Muscle of back (tissue), 13 donors: ENCODE measurements at places on chromosomes 3 and 15.

DNA sequence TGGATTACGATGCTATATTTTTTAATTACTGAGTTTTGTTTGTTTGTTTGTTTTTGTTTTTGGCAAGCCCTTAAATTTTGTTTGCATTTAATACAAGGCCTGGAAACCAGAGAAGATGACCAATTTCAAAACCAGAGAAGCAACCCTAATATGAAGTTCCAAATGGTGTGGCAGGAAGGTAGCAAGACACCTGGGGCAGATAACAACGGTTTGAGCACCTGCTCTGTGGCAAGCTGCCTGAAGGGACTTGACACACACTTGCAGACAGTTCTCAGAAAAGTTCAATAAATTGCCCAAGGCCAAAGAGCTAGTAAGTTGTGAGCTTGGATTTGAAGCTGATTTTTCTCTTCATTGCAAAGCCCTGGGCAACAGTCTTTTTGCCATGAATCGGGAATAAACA, 151.2 kb upstream of the UBE2E1 start:
- no peak for DNase-seq

DNA sequence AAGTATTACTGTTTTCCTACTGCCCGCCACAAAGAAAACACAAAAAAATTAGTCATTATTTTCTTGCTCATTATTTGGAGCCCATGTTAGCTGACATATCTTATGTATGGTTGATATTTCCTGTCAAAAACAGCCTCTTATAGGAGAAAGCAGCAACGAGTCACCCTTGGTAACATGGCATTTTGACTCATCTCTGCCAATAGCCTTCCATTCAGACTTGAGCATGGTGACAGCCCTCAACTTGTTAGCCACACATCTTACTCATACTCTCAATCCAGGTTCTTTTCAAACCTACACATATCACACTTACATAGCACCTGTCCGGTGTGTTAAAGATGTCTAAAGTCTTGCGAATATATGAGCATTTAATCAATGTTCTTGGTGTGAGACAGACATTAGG, 109.4 kb upstream of the SAMMSON start:
- DNase-seq, result no peak

GRCh38 chr15:52584414-52584813, 15.6 kb upstream of the ARPP19 start:
- no peak for DNase-seq

- DNase-seq, result no peak
Observed at GRCh38 chr3:150330872-150331271, 77.2 kb upstream of the TSC22D2 start.

DNA sequence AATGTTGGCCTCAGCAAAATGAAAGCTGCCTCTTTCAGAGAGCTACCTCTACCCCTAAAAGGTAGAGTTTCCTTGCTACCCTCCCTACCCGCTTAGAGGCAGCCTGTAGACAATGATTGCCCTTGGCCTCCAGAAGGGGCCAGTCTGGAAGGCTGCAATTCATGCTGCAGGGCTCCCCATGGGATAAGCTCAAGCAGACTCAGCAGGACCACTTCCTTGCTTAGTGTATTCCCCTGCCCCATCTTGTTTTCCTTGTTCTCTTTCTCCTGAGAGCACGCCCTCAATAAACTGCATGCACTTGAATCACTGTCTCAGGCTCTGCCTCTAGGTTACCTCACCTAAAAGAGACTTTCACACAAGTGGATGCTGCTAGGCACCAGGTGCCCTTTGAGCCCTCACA, 134.0 kb upstream of the CTNNB1 start:
- no peak for DNase-seq

GRCh38 chr3:157754451-157754850, 251.2 kb upstream of the VEPH1 start:
- no peak for DNase-seq

DNA sequence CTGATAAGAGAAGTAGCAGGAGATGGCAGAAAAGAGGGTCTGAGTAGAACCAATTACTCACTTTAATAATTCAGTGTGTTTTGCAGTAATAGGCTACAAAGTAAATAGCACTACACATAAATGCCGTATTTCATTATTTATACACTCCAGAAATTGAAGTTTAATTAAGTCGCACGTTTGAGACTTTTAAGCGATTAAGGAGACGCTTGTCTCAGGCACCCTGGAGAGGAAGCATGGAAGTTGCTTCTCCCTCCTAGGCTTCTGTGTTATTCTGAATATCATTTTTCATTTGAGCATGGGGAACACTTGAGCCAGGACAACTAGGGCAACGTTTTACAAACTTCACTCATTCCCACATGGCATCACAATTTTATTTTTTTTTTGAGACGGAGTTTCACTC, 12.2 kb downstream of the GXYLT2 start:
- no peak for DNase-seq
